ENCODE measurements at places on chromosomes 16 and 17.
A peak's percentile ranks its signal among the peaks of the same experiment; 100 is the strongest.

GRCh38 chr17:305090-305976, 47.3 kb downstream of the RPH3AL start:
- no peak for DNase-seq

DNA sequence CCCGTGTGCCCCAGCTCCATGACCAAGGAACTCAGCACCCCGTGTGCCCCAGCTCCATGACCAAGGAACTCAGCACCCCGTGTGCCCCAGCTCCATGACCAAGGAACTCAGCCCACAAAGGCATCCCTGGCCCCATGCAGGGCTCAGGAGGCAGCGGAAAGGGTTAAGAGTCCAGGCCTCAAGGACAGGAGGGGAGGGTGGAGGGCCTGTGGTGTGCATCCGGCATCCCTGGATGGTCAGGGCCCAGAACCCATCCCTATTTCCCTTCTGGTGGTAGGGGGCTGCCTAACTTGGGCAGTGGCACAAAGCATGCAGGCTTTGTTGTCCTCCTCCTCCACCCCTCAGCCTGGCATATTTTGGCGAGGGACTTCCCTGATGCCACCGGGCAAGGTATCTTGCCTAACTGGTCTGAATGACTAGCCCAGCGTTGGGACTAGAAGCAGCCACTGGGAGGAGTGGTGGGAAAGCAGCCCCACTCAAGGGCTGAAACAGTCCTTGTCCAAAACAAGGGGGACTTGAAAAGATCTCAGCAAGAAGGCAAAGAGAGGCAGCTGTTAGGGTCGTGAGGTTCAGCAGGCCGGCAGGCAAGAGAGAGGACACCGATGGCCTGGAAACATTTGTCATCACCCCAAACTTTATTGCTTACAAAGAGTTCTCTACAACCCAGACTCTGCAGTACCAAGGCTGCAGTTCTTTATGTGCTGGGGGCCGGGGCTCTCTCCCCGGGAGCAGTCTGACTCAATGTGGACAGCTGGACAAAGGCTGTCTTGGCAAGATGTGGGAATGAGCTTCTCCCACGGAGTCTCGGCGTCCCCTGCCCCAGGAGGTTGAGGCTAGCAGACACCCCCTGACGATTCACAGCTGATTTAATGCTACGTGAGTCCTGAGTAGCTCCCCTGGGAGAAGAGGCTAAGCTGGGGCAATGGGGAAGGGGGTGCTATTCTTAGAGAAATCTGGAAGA, 902 bp upstream of the SPATA32 start:
- no peak for DNase-seq

GRCh38 chr16:27313422-27314160, at the start of gene IL4R:
TSS of gene IL4R (plus strand) at chr16:27313974. CDS start at chr16:27340204, 26,230 bp downstream.
- peak; percentile 17 for DNase-seq

GRCh38 chr17:12667299-12667958, 1.7 kb downstream of the MYOCD start:
- DNase-seq, result no peak

GRCh38 chr17:67482764-67483163, 105.7 kb downstream of the PITPNC1 start:
- no peak for DNase-seq

DNA sequence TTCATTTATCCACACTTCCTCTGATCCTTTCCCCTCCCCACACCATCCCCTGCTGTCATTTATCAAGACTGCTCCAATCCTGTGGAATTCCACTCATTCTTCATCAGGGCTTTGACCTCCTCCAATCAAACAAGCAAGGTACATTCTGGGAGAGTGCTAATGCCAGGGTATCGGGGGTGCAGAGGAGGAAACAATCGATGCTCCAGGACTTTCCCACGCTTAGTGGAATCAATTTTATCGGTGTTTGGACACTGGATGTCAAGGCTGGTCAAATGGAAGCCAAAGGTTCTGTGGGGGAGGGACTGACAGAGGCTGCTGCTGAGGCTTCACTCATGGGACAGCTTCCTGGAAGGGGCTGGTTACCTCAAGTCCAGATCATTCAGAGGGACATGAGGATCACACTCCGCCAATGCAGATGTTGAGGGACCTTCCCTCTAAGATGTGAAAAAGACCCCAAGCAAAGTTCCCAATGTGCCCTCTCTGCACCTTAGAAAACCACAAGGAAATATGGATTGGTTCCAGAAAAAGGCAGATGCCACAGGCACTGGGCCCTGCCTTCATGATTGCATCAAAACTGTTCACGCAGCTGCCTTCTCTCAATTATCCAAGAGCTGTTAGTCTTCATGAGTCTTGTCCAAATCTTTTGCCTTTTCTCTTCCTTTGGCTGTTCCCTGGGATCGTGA, 44.7 kb upstream of the SOX9 start:
- no peak for DNase-seq

GRCh38 chr17:39305978-39306377, 80.2 kb upstream of the STAC2 start:
- no peak for DNase-seq

- DNase-seq, result no peak
Observed at GRCh38 chr16:11914210-11915113, 1.3 kb downstream of the GSPT1 start.
